K562 (cell line): ENCODE measurements at places on chromosomes 3 and 15. TPM values are rescaled to one million over a fixed set of nuclear protein-coding genes. Genes with fewer than 3 reads are reported as not detected.
A peak's percentile ranks its signal among the peaks of the same experiment; 100 is the strongest.

DNA sequence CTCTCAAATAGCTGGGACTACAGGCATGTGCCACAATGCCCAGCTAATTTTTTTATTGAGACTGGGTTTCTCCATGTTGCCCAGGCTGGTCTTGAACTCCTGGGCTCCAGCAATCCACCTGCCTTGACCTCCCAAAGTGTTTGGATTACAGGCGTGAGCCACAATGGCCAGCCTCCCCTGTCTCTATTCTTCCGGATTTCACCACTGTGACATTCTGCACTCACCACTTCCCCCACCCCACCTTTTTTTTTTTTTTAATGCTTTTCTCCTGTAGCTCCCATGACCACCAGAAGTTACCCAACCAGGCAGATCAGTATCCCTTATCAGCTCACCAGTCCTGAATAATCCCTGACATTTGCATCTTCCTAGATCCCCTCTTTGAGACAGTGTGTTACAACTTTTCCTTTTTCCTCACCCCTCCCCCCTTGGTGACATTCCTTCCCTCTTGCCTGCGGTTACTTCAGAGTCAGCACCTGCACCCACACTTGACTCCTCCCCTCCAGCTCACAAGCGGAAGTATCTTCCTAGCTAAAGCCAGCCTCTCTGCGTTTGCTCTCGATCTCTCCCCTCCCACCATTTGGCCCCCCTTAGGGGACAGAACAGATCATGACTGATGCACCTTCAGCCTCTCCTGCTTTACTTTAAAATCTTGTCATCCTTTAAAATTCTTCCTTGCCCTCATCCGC is 13.5 kb upstream of the ZNF592 start:
- peak; percentile 80 for DNase-seq

GRCh38 chr3:39407773-39408492 is 1.4 kb downstream of the RPSA start:
- DNase-seq: peak; percentile 27

GRCh38 chr15:50055750-50056157 is 63.3 kb downstream of the ATP8B4 start:
- no peak for DNase-seq

GRCh38 chr15:53808058-53808706 is 48.7 kb upstream of the WDR72 start:
- peak; percentile 12 for DNase-seq

DNA sequence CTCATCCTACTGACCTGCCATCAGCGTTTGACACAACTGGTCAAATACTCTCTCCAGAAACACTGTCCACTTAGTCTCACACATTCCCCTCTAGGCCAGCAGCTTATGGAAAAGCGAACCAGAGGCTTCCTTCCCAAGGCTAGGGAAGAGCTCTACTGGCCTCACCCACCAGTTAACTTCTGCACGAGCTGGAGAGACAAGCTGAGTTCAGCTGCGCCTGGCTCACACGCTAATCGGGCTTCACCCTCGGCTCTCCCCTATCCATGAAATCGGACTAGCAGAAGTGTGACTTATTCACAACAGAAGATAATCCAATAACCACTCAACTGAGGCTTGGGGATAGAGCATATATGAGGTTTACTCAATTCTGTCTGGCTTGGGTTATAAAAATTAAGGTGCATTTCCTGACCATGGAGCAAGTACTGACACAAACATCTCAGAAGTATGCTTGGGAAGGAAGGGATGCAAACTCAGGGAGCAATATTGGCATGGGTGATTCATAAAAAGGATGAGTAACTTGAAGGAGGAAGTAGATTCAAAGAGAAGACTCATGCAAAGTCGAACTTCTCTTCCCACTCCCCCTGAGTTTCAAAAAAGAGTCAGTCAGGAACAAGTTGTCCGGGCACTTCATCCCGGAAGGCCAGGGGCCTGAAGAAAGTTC is 73.1 kb downstream of the XXYLT1 start:
- no peak for DNase-seq

- DNase-seq: no peak
Measured at GRCh38 chr3:144294659-144295538, 323.3 kb downstream of the DIPK2A start.

GRCh38 chr15:78010067-78010466 is 67.4 kb downstream of the TBC1D2B start:
- DNase-seq: no peak

AGBL1 gene
- total RNA-seq: not detected in 2 replicates

FSIP1 gene
- 0.13 and 0.29 TPM in 2 replicates for total RNA-seq

MYL3 gene
- total RNA-seq: not detected in 2 replicates
